ENCODE measurements at places on chromosomes 16 and 17. TPM values are rescaled to one million over a fixed set of nuclear protein-coding genes. Genes with fewer than 3 reads are reported as not detected.

Gene SPATA22
- total RNA-seq, result not detected

Gene PRSS21
- total RNA-seq, result not detected

Gene CACNG4
- total RNA-seq, result 11.0 TPM

Gene ZP2
- total RNA-seq, result not detected

Gene GPR179
- total RNA-seq, result 0.01 TPM

Gene ZNF598
- total RNA-seq, result 34.2 TPM

Gene TP53TG3
- not detected for total RNA-seq

Gene EME2
- 9.7 TPM for total RNA-seq

Gene CHRNE
- 0.22 TPM for total RNA-seq

Gene VWA3A
- total RNA-seq, result not detected

Gene ENPP7
- total RNA-seq, result not detected

Gene GFAP
- total RNA-seq, result 0.71 TPM

Gene TBC1D3
- not detected for total RNA-seq

Gene WNT9B
- not detected for total RNA-seq

Gene SLC16A11
- total RNA-seq, result not detected

Gene OR4D1
- not detected for total RNA-seq

Gene BRIP1
- total RNA-seq, result 3.7 TPM

Gene SULT1A4
- total RNA-seq, result 24.2 TPM

Gene TNFSF13
- total RNA-seq, result 0.51 TPM

Gene CBLN1
- total RNA-seq, result not detected

Gene RCVRN
- not detected for total RNA-seq

Gene TBX21
- total RNA-seq, result not detected

Gene MT1X
- 369 TPM for total RNA-seq

Gene KRT27
- not detected for total RNA-seq

Gene MFSD6L
- total RNA-seq, result not detected

Gene RAB26
- total RNA-seq, result 4.2 TPM

Gene TEKT5
- total RNA-seq, result not detected

Gene ELMO3
- total RNA-seq, result 1.9 TPM

Gene SOST
- total RNA-seq, result not detected

Gene CCDC78
- 6.5 TPM for total RNA-seq

Gene AIPL1
- total RNA-seq, result not detected

Gene CDRT15L2
- not detected for total RNA-seq

Gene HOXB1
- total RNA-seq, result not detected

Gene RPGRIP1L
- 9.7 TPM for total RNA-seq

Gene CMTM1
- total RNA-seq, result 2.4 TPM

Gene HOXB5
- total RNA-seq, result 2.7 TPM

Gene KIF18B
- 39.9 TPM for total RNA-seq

Gene ATP2A1
- 1.3 TPM for total RNA-seq

Gene OR1F1
- total RNA-seq, result 0.76 TPM

Gene ZFP3
- 0.81 TPM for total RNA-seq

Gene TP53TG3D
- total RNA-seq, result 0.94 TPM
